Hematopoietic multipotent progenitor cell treated with erythropoietin and hydrocortisone succinate and interleukin-3 and kit ligand, for 4 days (in vitro differentiated cells): ENCODE measurements at places on chromosomes 1 and 21.

DNA sequence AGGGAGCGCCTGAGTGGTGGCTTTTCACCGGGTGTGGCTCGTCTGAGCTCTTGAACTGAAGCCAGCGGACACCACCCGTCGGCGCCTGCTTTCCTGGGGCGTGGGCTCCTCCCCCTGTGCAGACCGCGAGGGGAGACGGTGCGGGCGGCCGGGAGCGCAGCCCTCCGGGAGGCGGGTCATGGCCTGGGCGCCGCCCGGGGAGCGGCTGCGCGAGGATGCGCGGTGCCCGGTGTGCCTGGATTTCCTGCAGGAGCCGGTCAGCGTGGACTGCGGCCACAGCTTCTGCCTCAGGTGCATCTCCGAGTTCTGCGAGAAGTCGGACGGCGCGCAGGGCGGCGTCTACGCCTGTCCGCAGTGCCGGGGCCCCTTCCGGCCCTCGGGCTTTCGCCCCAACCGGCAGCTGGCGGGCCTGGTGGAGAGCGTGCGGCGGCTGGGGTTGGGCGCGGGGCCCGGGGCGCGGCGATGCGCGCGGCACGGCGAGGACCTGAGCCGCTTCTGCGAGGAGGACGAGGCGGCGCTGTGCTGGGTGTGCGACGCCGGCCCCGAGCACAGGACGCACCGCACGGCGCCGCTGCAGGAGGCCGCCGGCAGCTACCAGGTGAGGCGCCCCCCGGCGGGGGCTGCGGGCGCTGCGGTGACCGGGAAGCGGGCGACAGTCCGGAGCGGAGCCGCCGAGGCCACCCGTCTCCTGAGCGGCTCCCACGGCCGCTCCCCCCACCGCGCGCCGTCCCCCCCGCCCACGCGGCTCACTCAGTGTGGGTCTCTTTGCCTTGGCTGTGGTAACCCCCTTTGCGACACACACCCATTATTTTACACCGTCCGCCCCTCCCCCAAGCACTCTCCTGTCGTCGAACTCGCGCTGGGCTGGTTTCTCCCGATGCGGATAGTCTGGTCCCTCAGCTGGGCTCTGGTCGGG, at the start of gene TRIM58:
TSS of gene TRIM58 (plus strand) at position 119 of the 916 bp plus-strand sequence. CDS start at position 179, 60 bp downstream.
- peak; percentile 98 for DNase-seq

DNA sequence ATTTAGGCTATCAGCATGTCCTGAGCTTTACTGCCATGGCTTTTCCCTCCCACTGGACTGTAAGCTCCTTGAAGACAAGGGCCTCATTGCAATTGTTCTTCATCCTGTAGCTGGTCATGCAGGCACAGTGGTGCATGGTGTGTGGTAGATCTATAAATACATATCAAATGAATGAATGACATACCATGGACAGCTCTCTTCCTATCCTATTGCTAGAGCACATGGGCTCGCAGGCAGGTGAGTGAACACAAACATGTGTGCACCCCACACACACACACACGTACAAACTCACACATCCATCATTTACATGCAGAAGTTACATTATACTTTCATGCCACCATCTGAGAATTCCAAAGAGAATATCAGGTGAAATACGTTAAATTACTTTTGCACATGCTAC, 172.9 kb upstream of the RUNX1 start:
- DNase-seq = peak; percentile 32

DNA sequence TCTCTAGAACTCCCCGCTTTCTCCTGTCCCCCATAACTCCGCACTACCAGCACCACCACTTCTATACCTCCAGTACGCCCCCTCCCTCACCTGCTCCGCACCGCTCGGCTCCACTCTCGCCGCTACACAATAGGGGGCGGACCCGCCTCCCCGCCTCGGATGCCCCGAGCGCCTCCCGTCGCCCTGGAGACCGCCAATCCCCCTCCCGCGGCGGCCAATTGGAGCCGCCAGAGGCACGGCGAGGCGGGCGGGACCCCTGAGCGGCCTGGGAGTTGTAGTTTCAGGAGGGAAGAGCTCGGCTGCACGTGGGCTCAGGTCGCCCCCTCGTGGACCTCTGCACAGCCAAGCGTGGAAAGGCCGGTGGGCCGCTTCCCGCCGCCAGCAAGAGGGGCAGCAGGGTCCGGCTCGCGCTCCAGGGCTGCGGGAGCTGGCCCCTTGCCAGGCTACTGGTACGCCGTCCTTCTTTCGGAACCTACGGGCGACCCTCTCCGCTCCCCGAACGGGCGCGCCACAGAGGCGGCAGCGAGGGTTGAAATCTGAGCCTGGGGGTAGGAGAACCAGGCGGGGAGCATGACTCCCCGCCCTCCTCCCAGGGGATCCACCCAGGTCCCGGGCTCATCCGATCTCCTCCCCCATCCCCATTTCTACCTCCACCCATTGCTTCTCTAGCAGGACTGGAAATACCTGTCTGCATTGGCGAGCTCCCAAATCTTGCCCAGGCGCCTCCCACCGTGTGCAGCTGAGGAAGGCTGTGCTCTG, at the start of gene IGSF9:
TSS of gene IGSF9 (minus strand) at position 131 of the 759 bp plus-strand sequence. CDS start 2,159 bp downstream, outside the sequence.
- DNase-seq = peak; percentile 95

DNA sequence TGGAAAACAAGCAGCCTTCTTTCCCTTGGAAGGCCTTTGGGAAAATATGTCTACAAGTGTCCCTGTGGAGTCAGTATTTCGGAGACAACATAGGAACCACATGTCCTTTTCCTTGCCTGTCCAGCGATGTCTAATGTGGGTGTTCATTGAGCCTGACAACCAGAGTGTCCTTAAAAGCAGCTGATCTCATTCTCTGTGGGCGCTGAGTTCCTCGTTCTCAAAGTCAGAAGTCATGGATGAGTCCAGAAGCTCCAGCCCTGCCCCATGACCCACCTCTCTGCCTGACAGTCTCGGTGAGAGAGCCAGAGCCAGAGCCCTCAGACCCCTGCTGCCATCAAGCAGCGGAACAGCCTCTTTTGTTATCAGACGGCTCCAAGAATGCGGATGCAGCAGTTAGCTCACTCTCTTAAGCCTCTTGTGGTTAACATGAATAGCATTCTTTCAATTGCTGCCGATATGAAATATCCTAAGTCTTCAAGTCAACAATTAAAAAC, 329.2 kb downstream of the TGFB2 start:
- peak; percentile 4 for DNase-seq

DNA sequence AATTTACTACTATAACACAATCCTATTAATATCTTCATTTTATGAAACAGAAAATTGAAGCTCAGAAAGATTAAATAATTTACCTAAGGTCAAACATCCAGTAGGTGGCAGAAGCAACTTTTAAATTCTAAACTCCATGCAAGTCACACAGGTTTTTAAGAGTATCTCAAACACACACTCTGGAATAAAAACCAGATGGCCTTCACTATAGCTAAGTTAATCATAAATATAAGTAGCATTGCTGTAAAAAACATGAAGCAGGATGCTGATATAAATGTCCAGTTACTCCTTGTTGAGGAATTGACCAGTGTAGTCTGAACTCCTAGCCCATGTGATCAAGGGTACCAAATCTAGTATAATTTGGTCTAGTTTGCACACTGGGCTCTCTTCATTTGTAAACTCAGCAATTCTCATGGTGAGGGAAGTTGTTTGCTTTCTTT, 9.4 kb upstream of the FMO3 start:
- peak; percentile 38 for DNase-seq

- DNase-seq = no peak
These were observed 2.5 kb downstream of the CNR2 start for GRCh38 chr1:23910553-23911246.
